NCI-H69 (cell line): ENCODE measurements at places on chromosomes 7 and 10.

- DNase-seq, result peak; percentile 26
Observed at GRCh38 chr7:27031289-27032172, 64.3 kb downstream of the HOXA1 start.

GRCh38 chr10:76034353-76035205 lies 603.2 kb downstream of the LRMDA start:
- DNase-seq, result peak; percentile 73

DNA sequence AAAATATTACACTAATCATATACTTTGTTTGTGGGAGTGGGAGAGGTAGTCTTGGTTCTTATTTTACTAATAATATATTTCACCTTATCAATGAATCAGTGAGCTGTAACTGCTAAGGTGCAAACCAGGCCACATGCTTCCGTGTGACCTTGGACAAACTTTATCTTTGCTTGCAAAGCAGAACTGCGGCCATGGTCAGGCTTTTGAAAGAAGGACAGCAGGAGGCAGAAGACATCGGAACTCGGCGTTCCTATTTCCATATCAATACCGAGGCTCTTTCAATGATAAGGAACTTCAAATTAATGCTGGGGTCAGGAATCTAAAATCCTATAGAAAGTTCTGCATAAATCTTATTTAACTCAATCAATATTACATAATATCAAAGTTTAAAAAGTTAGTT lies 491.9 kb upstream of the PFKP start:
- DNase-seq, result no peak

DNA sequence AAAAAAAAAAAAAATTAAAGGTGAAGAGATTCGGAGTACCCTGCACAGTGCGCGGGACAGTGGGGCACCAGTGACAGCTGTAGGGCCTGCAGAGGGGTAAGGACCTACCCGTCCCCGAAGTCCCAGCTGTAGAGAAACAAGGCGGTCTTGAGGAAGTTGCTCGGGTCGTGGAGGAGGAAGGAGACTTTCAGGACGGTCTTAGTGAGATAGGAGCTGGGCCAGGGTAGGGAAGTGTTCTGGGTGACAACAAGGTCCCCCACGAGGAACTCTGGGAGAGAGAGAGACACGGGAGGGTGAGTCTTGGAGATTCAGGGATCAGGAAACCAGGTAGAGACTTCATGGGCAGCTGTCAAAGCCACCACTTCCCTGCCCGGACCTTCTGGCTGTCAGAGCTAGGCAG lies 9.7 kb downstream of the TMEM130 start:
- DNase-seq, result no peak

- DNase-seq, result no peak
Observed at GRCh38 chr7:2148189-2148588, 84.6 kb downstream of the MAD1L1 start.

- DNase-seq, result no peak
Observed at GRCh38 chr10:78948621-78949030, 120.1 kb upstream of the ZMIZ1 start.

DNA sequence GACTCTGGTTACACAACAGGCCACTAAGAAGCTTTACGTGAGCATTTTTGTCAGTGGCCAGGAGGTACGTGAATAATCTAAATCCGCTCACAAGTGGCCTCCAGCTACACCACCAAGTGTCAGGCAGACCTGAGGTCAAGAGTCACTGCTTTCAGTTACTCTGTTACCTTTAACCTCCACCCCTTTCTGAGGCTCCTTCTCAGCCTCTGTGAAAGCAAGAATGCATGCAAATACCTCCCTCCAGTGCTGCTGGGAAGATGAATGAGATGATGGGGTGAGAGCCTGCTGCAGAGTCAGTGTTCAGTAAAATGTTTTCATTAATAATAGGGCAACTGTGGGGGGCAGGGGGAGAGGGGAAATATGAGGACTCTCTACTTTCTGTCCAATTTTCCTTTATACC lies 11.2 kb downstream of the DDC start:
- no peak for DNase-seq

DNA sequence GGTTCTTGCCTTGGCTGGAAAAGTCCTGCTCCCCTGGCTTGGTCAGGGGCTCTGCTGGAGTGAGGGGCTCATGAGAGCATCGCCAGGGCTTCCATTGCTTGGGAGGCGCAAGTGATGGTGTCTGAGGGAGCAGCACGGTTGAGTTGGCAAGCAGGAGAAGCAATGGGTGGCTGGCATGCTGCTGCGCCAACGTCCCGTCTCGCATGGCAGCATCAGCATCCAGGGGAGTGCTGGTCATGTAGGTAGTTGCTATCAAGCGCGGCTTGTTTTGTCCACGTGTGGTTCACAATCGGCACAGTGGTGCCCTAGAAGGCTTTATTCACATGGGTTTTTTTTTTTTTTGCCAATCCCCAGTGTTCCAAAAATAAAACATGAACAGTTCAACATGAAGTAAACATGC lies 3.8 kb downstream of the PYROXD2 start:
- no peak for DNase-seq

GRCh38 chr10:91381257-91381891 lies 28.8 kb upstream of the HECTD2 start:
- no peak for DNase-seq

GRCh38 chr7:100895956-100896731 lies 456 bp upstream of the ACHE start:
- DNase-seq, result peak; percentile 54

DNA sequence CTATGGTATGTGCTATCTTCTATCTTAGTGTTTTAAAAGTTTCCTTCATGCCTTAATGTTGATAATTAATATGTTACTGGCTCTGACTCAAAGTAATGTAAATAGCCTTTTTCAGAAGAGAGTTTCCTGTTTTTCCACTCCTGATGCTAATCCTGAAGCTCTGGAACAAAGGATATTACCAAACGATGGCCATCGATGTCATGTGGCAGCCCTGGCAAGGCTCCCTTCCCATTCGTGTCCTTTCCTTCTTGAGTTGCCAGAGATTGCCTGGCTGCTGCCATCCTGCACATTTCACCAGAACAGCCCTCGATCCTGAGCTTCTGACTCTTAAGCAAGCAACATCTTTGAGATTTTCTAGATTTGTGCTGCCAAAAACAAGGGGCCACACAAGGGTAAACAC lies 46.0 kb downstream of the RNF133 start:
- DNase-seq, result no peak

- DNase-seq, result peak; percentile 59
Observed at GRCh38 chr10:14560274-14560673, 214.4 kb downstream of the FAM107B start.

GRCh38 chr7:84073186-84073875 lies 121.3 kb downstream of the SEMA3A start:
- peak; percentile 49 for DNase-seq

DNA sequence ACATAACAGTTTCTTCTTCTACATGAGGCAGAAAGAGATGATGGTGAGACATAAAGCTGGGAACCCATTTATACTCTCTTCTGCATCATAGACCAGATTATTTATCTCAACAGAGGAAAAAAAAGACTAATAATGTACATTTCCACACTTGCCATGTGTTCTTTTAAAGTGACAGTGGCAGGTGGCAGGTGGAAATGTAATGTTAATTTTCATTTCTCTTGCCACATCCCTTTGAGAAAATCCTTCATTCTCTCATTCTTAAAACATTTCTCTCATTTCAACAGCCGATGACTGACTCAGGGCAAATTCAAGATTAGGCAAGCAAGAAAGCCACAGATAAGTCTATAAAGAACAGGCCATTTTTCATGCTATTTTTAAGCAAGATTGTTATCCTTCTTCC lies 635.6 kb upstream of the SORCS1 start:
- DNase-seq, result no peak

GRCh38 chr10:111648046-111648445 lies 535.5 kb downstream of the GPAM start:
- DNase-seq, result no peak

- DNase-seq, result no peak
Observed at GRCh38 chr10:111093741-111094380, 17.0 kb downstream of the ADRA2A start.

DNA sequence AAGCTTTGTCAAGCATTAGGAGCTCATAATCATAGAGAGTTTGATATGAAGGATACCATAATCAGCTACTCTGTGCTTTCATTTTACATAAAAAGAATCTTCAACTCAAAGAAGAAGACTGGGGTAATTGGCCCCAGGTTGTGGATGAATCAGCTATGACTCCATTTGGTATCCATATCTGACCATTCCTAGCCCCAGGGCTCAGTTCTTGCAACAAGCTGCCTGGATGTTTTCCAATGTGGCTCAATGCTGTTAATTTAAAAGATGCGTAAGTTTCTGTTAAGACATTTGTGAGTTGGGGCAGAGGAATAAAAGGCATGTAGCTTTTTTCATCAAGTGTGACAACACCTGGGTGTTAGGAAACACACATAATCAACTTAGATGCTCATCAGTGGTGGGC lies 951.1 kb downstream of the NRG3 start:
- DNase-seq, result peak; percentile 16

DNA sequence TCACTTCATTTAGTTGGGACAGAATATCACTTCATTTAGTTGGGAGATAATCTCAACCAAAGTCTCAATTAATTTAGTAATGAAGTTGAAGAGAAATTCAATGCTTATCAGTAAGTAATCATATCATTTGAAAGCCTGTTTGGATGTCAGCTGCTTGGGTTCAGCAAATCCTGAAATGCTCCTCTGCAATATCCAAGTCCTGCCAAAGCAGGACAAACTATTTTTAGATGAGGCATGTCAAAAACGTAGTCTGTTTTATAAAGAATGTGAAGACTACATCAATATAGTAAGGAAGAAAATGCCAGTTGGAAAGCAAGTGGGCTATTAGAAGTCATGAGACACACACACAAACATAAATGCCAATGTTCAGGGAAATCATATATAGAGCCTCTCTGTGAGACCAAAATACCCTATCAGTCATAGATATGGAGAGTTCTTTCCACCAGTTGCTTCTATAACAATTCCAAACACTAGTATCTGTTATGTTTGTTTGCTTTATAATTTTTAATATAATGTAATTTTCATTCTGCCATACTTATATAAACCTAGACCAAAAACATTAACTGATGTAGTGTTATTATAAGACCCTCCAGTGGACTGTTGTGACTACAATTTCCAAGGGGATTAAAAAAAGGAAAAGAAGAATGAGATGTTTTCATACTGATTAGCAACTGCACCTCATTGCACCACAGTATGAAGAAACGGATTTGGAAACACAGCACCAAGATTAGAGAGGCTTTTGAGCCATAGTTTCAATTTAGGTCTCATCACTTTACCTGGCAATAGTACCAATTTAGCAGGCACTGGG lies 160.7 kb downstream of the LRRTM3 start:
- DNase-seq, result no peak

- DNase-seq, result peak; percentile 91
Observed at GRCh38 chr7:19919261-19920095, 146.1 kb upstream of the TMEM196 start.

GRCh38 chr10:96448021-96448457 lies 65.7 kb downstream of the TLL2 start:
- DNase-seq, result peak; percentile 48

DNA sequence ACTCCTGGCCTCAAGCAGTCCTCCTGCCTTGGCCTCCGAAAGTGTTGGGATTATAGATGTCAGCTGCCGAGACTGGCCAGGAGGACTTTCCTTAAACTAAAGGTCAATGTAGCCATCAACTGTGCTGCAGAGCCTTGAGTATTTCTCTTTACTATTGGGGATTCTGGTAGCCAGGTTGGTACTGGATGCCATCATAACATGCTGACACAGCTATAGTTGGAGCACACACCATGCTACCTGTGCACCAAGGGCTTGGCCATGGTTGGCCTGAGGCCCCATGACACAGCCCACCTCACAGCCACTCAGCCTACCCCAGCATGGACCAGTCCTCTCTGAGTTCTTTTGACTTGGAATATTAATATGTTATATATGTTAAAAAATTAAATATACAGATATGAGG lies 54.4 kb downstream of the HECTD2 start:
- no peak for DNase-seq

- DNase-seq, result no peak
Observed at GRCh38 chr10:71849461-71849908, 1.6 kb downstream of the PSAP start.

DNA sequence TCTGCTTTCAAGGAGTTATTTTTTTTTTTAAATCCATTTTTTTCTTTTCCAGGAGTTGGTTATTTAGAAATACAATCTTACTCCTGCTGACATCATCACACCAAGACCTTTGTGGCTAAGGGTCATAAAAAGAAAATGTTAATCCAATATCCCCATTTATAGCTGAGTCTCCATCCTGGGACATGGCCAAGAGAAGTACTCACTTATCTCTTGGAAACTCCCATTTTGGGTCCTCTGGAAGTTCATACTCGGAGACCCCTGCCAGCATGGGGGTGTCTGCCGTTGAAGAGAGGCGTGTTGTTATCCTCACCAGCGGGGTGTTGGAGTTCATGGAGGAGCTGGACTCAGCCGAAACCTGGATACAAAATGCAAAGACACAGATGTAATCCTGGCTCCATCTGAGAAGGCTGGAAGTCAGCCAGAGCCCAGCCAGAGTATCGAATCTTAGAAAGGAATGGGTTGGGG lies 94.6 kb downstream of the FGFR2 start:
- DNase-seq, result no peak

- peak; percentile 71 for DNase-seq
Observed at GRCh38 chr10:118272149-118272721, 69.9 kb downstream of the FAM204A start.

DNA sequence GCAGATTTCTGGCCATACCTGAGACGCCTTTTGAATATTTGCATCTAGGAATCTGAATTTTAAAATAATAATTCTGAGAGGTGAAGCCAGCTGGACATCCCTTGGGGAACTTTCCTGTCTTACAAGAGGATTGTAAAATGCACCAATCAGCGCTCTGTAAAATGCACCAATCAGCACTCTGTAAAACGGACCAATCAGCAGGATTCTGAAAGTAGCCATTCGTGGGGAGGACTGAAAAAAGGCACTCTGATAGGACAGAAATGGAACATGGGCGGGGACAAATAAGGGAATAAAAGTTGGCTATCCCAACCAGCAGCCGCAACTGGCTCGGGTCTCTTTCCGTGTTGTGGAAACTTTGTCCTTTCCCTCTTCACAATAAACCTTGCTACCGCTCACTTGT lies 9.9 kb downstream of the PPIF start:
- DNase-seq, result no peak

GRCh38 chr10:6667679-6668270 lies 87.7 kb upstream of the PRKCQ start:
- no peak for DNase-seq

DNA sequence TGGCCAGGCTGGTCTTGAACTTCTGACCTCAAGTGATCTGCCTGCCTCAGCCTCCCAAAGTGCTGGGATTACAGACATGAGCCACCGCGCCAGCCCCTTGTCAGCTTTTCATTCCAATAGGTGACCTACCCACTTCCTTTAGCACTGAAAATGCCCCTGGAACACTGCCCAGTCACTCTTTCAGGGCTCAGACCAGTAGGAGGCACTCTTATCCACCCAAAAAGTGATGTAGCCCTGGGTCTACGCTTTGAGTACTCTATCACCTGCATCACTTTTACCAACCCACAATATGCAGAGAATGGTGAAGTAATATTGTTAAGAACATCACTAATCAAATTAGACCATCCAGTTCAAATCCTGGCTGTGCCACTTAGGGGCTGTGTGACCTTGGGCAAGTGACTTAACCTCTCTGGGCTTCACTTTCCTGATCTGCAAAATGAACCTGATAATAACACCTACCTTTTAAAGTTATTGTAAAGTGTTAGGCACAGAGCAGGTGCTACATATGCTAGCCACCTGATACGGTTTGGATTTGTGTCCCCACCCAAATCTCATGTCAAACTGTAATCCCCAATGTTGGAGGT lies 5.2 kb downstream of the CALN1 start:
- peak; percentile 42 for DNase-seq
